ENCODE measurements at places on chromosomes 1 and 21. TPM values are rescaled to one million over a fixed set of nuclear protein-coding genes. Genes with fewer than 3 reads are reported as not detected.

RIPK4 gene
- 33.8 TPM for total RNA-seq

CCDC181 gene
- 0.73 TPM for total RNA-seq

PODN gene
- 356 TPM for total RNA-seq

DNA sequence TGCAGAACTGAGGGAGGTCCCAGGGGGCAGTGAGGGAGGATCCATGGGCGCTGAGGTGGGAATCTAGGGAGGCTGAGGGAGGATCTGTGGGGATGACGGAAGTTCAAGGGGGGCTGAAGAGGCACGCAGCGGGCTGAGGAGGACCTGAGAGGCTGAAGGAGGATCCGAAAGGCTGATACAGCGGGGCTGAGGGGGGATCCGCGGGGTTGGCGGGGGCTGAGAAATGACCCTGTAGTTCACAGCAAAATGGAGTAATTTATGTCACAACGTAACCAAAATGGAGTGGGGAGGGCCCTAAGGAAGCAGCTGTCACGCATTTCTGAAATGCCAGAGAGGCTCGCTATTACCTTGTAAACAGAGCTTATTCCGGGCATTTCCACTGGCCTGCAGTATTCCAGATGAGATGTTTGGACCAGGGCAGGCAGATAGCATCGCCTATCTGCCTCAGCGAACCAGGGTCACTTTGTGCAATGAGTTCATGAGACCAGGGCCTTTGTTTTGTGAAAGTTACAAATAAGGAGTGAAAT, 926 bp upstream of the MRPL55 start:
- no peak for DNase-seq
